ENCODE measurements at places on chromosomes 6 and 20.

GRCh38 chr20:43583982-43584432 is 6.7 kb upstream of the IFT52 start:
- no peak for DNase-seq

DNA sequence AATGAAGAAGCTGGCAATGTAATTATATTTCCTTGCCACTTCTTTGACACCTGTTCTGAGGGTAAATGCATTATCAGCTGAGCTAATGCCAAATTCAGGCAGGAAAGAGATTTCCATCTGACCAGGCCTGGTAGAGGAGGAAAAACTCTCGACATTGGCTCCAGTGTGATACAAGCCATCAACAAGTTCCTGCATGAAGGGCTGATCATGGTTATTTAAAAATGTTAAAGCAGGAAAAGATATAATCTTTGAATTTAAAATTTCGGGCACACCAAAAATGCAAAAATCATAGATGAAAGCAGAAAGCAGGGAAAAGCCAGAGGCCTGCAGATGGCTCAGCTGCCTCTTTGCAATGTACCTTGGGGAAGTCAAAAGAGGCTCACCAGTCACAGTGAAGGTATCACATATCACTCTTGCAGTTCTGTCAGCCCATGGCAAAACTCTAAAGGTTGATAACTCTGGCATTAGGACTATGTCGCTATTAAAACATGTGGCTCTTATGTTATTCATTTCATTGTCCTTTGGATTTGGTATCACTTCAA is 39.1 kb downstream of the LGSN start:
- DNase-seq: no peak

- DNase-seq: peak; percentile 55
Observed at GRCh38 chr6:49550492-49551077, at the start of gene C6orf141. Gene C6orf141 (plus strand): TSS chr6:49550668. CDS start chr6:49550793, 125 bp downstream.

GRCh38 chr6:119346450-119346849 is 3.1 kb downstream of the MAN1A1 start:
- no peak for DNase-seq

GRCh38 chr20:19022791-19023448 is 189.5 kb upstream of the SLC24A3 start:
- no peak for DNase-seq

All from nephron progenitor cell (in vitro differentiated cells).